ENCODE measurements at places on chromosomes 12 and 14.

DNA sequence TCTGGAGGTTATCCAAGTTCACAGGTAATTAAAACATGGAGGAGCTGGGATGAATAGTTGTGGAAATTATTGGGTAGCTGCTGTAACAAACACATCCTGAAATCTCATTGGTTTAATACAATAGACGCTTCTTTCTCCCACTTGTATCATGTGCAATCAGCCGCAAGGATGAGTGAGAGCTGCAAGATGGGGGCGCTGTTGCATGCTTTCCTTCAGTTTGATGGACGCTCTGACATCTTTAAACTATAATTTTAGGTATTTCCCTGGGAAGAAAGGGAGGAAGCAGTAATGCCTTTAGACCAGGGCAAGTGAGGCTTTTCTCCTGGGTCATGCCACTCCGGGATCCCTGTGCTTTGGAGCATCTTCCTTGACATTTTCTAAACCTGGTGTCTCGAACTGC lies 178.7 kb downstream of the PAWR start:
- DNase-seq = no peak

DNA sequence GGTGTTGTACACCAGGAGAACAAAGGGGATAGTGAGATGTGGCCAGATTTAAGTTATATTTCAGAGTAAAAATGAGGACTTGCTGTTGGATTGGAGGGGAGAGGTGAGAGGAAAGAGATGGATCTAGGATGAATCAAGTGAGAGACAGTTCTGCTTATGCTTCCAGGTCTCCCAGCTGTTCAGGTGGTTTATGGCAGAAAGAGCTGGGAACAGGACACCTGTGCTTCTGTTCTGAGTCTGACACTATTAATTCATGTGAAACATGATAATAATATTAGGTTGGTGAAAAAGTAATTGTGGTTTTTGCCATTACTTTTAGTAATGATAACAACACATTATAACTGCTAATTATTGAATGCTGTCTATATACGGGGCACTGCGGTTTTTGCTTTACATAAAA lies 55.7 kb downstream of the SLC15A5 start:
- no peak for DNase-seq

GRCh38 chr12:49972641-49973360 lies at the start of gene AQP6:
Gene AQP6 (plus strand): TSS chr12:49972947. CDS start chr12:49973174, 227 bp downstream.
- DNase-seq = no peak

GRCh38 chr12:99372257-99372920 lies 275.2 kb upstream of the GARIN6 start:
- DNase-seq = no peak
